ENCODE measurements at places on chromosomes 1 and 21.

- DNase-seq: no peak
Observed at GRCh38 chr1:210061992-210062391, 124.0 kb downstream of the SYT14 start.

DNA sequence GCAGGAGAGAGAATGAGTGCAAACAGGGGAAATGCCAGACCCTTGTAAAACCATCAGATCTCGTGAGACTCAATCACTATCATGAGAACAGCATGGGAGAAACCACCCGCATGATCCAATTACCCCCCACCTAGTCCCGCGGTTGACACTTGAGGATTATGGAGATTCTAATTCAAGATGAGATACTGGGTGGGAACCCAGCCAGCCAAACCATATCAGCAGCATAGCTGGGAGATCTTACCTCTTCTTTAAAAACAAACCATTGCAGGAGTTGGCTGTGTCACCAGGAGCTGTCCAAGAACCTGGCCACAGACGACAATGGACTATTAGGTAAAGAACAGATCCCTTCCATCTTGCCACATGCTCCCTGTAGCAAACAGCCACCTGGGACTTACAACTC, 422.7 kb downstream of the MATN1 start:
- no peak for DNase-seq

- DNase-seq: no peak
Observed at GRCh38 chr1:11851180-11851579, 3.6 kb upstream of the NPPA start.

- no peak for DNase-seq
Observed at GRCh38 chr1:46152016-46152415, 19.6 kb upstream of the PIK3R3 start.

DNA sequence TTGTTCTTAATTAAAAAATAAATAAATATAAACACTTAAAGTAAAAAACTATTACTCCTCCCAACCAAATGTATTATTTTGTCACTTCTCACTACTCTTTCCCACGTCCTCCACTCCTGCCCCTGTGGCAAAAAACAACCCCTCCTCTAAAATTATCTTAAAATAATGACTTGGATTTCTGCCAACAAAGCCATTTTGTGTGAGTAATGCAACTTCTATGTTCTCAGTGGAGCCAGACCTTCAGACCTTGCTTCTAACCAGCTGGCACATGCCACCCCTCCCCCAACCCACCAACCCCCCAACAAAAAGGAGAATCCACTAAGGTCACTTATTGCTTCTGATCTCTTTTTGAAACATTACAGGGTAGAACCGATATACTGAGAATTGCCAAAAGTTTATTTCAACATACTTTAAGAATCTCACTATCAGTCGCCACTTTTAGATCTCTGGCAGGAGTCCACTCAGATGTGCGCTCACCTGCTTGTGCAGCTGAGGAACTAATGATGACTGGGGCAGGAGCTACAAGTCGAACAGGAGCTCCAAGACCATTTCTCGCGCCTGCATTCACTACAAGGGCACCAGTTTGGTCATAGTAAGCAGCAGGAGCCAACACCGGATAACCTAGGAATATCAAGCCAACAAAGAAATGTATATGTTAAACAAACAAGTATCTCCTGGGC, 58.3 kb upstream of the SDC3 start:
- DNase-seq: peak; percentile 95

DNA sequence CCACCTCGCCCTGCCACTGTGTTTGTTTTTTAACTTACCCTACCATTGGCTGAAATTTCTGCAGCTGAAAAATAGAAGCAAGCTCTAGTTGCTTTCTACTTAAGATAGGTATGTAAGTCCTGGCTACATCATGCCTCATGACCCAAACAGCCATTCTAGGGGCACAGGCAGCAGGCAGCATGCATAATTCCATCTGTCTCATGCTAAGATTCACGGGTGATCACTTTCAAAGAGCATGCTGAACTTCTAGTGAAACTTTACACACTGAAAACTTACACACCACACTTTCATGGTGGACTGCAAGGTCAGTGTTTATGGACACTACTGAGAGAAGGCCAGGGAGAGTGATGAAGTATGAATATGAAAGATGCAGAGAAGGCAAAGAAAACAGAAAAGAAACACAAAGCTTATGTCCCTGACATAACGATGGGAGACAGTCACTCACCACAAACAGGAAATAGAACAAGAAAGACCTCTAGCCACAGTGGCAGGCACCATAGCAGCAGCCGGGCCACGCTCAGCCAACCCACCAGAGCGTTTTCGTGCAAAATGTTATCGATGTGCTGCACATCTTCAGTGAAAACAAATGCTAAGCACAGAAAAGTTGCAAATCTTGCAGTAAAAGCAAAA, 102.3 kb upstream of the TIAM1 start:
- no peak for DNase-seq

GRCh38 chr21:36825658-36826057, 126.7 kb downstream of the SIM2 start:
- peak; percentile 96 for DNase-seq

Measured in NCI-H69 (cell line).